Left ventricle myocardium superior (tissue), 1 donor: ENCODE measurements at places on chromosomes 1 and 21.

DNA sequence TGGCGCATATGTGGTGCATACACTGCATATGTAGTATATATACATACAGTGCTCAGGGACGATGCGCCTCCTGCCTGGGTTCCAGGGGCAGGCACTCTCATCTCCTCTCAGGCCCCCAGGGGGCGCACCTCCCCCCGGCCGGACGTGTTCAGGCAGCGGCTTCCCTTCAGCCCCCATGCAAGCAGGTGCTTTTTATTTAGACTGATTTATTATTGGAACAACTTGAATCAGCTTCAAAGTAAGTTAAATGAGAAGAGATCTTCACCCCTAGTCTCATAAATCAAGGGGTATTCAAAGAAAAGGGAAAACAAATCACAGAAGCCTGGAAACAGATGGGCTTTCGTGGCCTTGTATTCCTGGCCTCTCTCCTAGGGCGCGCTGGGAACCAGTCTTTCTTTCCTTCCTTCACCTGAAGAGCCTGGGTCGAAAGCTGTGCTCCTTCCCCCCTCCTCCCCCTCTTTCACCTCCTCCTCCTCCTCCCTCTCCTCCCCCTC is 64.6 kb downstream of the UBIAD1 start:
- peak; percentile 70 for DNase-seq

- DNase-seq: no peak
Observed at GRCh38 chr1:182147136-182147820, 85.8 kb upstream of the ZNF648 start.

- DNase-seq: no peak
Observed at GRCh38 chr21:38436341-38436740, 61.9 kb downstream of the ERG start.

DNA sequence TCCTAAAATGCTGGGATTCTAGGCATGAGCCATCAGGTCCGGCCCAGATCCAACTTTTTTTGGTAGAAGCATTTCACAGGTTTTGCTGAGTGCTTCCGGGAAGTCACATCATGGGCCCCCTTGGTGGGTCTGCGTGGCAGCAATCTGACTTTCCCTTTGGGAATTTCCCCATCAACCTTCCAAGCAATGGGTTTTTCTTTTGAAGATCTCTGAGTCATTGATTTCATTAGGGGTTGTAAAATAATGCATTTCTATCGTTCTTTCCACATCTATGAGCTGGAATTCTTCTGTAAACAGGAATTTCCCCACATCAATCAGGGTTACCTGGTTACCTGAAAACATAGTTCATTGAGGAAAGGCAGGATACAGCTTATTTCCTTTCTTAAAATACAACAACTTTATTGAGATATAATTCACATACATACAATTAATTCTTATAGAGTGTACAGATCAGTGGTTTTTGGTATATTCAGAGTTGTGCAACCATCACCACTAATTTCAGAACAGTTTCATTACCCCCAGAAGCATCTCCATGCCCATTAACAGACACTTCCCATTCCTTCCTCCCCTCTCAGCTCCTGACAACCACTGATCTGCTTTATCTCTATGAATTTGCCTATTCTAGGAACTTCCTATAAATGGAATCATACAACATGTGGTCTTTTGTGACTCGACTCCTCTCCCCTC is 9.9 kb upstream of the ZBTB17 start:
- no peak for DNase-seq

- no peak for DNase-seq
Observed at GRCh38 chr1:16207318-16208269, 4.9 kb downstream of the ARHGEF19 start.

GRCh38 chr1:2258996-2259395 is 30.9 kb downstream of the SKI start:
- DNase-seq: no peak

- DNase-seq: no peak
Observed at GRCh38 chr1:45470306-45470798, 20.6 kb downstream of the TESK2 start.

- peak; percentile 61 for DNase-seq
Observed at GRCh38 chr1:151311589-151312331, 15.5 kb downstream of the PI4KB start.

DNA sequence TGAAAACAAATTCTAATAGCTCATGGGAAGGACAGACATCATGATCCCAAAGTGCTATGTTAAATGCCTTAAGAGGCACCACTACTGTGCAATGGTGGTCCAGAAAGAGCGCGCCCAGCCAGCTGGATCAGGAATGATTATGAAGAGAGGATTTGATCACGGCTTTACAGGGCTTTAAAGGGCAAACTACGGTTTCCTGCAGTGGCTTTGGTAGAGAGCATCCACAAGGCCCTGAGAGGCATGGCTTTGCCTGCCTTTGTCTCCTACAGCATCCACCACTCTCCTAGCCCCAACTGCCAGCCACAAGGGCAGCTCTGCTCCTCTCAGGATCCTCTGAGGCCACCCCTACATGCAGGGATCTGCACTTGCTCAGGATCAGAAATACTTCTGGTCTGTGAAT is 40.7 kb downstream of the ZNF281 start:
- no peak for DNase-seq

DNA sequence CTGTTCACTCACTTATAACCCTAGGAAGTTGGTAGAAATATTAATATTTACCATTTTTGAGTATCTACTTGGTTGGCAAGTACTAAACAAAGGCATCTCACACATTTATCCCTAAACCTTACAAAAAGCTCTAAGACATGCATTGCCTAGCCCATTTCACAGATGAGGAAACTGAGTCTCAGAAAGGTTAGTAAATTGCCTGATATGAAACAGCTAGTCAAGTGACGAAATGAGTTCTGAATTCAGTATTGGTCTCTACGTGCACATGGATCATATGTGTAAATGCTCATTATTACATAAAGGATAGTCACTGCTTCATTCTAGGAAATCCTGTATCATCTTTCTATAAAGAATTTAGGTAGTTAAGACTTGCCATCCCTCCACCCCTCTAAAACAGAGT is 105.1 kb downstream of the BARHL2 start:
- DNase-seq: no peak

GRCh38 chr1:229342656-229343569 is at the start of gene CCSAP:
Gene CCSAP (minus strand): TSS chr1:229343047. CDS start chr1:229342465, 582 bp downstream.
- DNase-seq: peak; percentile 81

DNA sequence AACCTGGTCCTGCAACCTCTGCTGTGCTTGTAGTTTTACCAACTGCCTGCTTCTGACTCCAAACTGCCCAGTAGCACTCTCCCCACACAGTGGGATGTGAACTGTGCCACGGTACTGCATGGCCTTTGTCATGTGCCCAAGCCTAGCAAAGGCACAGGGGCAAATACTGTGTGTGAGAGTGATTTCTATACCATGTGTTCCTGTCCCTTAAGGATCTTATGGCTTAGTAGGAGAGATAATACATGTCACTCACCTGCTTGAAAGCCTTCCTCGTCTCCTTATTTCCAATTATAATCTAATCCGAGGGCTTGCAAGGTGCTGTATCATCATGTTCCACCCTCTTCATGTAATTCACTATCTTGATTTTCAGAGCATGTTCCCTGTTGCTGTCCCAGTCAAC is 51.3 kb downstream of the UBE4B start:
- DNase-seq: no peak

DNA sequence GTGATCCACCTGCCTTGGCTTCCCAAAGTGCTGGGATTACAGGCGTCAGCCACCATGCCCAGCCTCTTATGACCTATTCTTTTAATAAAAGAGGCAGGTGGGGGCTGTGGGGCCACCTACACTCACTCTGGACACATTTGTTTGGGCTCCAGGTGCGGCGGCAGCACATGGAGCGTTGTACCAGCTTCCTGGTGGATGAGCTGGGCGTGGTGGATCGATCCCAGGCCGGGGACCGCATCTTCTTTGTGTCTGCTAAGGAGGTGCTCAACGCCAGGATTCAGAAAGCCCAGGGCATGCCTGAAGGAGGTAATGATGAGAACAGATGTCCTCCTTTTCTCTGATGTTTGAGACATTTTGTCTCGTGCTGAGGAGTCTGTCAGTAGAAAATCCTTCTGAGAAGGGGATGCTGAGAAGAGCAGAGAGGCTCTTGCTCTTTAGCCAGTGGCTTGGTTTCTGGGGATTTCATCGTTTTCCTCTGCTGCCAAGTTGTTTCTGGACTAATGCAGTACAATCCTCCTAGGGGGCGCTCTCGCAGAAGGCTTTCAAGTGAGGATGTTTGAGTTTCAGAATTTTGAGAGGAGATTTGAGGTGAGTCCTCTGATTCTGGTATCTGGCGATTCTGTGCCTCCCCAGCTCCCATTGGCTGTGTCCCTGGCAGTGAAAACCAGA is 17.9 kb upstream of the MIIP start:
- DNase-seq: peak; percentile 29
